ENCODE measurements at places on chromosomes 2 and 18. TPM values are rescaled to one million over a fixed set of nuclear protein-coding genes. Genes with fewer than 3 reads are reported as not detected.

The AQP12B gene
- total RNA-seq, result not detected

The DSC2 gene
- not detected for total RNA-seq

The TUBB8B gene
- total RNA-seq, result not detected

- no peak for DNase-seq
These were observed 34.9 kb downstream of the AKAIN1 start for GRCh38 chr18:5162111-5162510.

- no peak for DNase-seq
These were observed 86.1 kb upstream of the PNPT1 start for GRCh38 chr2:55779459-55780421.

All from MG63 (cell line).